H7 (cell line): ENCODE measurements at places on chromosomes 1 and 21.
A peak's percentile ranks its signal among the peaks of the same experiment; 100 is the strongest.

GRCh38 chr1:167871331-167871730, 42.6 kb downstream of the ADCY10 start:
- DNase-seq: no peak

- no peak for DNase-seq
Observed at GRCh38 chr1:97414682-97415312, 506.0 kb downstream of the DPYD start.

- DNase-seq: no peak
Observed at GRCh38 chr1:234397732-234398131, 24.5 kb downstream of the COA6 start.

DNA sequence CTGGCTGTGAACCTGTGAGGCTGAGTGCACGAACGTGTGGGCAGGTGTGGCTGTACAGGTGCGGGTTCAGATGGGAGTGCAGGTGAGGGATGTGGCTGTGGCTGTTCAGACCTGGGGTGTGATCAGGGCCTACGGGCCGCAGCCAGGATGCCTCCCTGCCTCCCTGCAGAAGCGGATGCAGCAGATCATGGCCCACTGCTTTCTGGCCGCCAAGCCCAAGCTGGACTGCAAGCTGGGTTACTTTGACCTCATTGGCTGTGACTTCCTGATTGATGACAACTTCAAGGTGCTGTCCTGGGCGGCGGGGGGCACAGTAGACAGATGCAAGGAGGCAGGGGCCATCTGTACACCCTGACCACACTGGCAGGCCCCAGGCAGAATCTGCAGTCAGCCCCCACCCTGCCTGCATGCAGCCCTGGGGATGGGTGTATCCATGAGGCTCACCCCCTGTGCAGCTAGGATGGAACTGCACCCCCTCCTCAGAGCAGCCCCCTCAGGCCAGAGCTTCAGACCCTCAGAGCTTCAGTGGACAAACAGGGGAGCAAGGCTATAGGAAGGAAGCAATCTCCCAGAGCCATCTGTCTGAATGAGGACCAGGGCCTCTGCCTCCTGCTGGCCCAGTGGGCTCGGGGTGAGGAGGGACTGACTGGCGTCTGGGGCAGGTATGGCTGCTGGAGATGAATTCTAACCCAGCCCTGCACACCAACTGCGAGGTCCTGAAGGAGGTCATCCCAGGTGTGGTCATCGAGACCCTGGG, 9.8 kb downstream of the TNFRSF18 start:
- peak; percentile 62 for DNase-seq

- peak; percentile 98 for DNase-seq
Observed at GRCh38 chr1:958823-959730, at the start of gene NOC2L. Gene NOC2L, minus strand, starts transcription at chr1:959256. Its CDS starts 16 bp downstream, at chr1:959240.

- no peak for DNase-seq
Observed at GRCh38 chr1:96634883-96635282, 86.7 kb upstream of the PTBP2 start.

- DNase-seq: no peak
Observed at GRCh38 chr1:229064320-229065168, 206.4 kb upstream of the RAB4A start.

DNA sequence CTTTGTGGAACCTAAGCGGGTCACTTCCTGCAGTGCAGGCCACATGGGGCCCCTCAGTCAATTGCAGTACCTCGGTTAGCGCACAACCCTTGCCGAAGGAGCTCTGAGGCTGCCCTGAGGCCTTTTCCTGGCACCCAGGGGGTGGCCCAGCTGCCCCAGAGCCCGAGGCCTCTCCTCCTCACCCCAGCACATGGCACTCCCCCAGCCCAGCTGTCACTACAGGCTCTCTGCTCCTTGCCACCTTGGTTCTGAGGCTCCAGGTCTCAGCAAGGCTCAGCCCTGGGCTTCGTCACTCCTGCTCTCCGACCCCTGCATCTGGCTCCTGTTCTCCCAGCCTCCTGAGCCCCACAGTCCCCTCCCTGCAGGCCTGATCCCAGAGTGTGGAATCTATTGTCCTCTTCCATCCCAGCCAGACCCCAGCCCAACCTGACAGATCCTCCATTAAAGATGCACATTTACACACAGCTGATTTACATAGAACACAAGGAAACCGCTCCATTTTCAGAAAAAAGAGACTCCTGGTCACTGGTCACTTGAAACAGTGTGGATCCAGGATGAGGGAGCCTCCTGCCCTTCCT, 192.8 kb upstream of the POU3F1 start:
- DNase-seq: no peak

- no peak for DNase-seq
Observed at GRCh38 chr1:116377541-116378529, 4.8 kb downstream of the ATP1A1 start.

- no peak for DNase-seq
Observed at GRCh38 chr1:224189561-224189960, 6.5 kb downstream of the DEGS1 start.

DNA sequence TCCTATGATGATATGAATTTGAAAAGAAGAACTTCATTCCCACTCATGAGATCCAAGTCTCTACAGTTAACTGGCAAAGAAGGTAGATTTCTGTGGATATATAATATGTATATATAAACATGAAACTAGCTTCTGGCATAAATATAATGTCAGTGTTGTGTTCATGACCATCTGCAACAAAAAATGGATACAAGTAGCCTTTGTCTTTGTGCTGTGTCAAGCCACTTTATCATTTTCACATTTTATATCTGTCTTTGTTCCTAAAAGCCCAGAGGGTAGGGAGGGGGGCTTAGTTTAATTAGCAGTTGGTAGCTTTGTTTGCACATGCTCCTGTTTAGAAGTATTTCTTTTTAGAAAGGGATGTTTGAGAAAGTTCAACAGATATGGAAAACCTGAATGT, 56.2 kb upstream of the FASLG start:
- DNase-seq: no peak

DNA sequence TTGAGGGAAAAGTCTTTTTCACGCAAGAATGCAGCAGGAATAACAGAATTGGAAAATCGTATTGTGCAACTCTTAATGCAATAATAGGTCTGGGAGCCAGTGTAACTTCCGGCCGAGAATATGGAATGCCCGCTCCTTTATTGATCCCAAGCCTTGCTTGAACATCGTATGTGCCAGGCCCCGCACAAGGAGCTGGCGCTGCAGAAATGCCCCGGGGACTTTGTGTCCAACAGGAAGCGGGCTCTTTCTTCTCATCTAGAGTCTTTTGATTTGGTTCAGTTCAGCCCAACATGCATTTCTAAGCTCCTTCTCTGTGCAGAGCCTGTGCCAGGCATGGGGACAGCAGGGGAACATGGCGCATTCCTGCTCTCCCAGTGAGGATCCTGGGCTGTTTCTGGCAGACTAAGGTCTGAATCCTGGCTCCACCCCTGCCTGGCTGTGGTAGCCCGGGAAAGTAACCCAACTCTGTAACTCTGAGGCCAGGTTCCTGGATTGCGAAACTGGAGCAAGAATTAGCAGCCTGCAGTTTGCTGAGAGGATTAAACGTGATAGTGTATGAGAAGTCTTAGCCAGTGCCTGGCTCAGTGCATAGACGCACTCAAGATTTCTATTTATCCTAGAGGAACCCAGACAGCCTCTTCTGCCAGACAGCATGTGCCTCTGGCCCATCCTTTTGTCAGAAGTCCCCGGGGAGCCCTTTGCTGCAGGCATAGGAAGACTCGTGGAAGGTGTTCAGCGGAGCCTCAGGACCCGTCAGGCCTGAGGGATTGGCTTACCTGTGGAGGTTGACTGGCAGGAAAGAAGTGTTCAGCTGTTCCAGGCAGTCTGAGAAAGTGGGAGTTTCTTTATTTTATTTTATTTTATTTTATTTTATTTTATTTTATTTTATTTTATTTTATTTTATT, 987 bp upstream of the CDCP2 start:
- DNase-seq: peak; percentile 82

DNA sequence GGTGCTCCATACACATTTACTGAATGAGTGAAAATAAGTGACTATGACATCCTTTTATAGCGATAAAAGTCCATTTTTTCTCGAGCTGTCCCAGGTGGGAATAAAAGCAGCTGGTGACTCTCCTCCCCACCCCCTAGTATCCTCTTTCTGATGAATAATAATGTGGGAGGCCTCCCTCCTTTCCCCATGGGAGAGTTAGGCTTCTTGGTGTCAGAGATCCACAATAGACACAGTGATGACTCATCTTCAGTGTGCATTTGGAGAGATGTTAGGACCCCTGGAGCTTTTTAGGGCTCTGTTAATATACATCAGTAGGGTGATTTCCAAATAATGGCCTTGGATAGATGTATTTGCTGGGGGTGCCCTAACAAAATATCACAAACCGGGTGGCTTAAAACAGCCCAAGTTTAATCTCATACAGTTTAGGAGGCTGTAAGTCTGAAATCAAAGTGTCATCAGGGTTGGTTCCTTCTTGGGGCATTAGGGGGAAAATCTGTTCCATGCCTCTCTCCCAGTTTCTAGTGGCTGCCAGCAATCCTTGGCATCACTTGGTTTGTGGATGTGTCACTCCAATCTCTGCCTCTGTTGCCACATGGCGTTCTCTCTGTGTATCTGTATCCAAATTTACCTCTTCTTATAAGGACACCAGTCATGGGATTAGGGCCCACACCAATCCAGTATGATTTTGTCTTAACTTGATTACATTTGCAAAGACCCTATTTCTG, 4.4 kb upstream of the PHC2 start:
- DNase-seq: no peak

GRCh38 chr1:223711747-223712193, 569 bp upstream of the CAPN2 start:
- no peak for DNase-seq

DNA sequence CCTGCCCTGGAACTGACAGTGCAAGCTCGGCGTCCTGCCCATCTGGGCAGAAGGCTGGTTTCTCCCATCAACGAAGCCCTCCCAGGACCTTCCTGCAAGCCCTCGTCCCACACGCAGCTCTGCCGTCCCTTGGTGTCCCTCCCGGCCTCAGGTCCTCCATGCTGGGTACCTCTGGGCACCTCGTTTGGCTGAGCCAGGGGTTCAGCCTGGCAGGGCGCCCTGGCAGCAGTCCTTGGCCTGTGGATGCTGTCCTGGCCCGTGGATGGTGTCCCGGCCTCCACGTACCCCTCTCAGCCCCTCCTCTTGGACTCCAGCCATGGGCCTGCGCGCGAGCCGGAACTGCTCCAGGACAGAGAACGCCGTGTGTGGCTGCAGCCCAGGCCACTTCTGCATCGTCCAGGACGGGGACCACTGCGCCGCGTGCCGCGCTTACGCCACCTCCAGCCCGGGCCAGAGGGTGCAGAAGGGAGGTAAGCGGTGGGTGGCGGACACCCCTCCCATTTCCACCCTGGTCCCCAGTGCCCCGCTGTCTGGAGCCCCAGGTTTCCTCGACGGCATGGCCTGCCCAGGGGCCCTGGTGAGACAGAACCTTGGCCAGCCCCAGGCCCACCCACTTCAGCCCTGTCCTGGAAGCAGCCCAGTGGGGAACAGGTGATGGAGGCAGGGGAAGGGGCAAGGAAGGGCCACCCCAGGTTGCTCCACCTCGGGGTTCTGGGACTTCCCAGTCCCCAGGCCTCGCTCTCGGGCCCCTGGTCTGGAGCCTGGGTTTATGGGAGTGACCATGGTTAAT, 3.5 kb downstream of the TNFRSF14 start:
- DNase-seq: peak; percentile 50

- peak; percentile 8 for DNase-seq
Observed at GRCh38 chr1:6958407-6959030, 173.3 kb downstream of the CAMTA1 start.

- DNase-seq: no peak
Observed at GRCh38 chr1:220296981-220297380, 24.7 kb upstream of the RAB3GAP2 start.

DNA sequence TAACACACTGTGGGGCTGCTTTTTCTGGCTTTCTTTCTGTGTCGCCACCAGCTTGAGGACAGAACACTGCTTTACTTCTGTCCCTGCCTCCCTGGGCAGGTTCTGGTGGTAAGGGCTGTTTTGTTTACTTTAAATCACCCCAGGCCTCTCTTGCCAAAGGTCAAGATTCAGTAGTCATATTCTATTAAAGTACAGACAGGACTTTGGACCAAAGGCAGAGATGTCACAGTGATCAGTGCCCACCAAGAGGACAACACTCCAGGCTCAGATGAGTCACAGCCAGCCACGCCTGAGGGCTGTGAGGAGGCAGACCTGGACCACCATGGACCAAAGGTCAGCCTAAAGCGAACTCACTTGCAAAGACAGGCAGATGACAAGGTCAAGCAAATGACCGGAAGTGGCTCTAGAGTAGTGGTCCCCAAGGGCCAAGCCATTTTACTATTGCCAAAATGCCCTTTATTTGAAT, 200.0 kb downstream of the RHOU start:
- no peak for DNase-seq

GRCh38 chr1:179195376-179195775, 34.1 kb downstream of the ABL2 start:
- no peak for DNase-seq

DNA sequence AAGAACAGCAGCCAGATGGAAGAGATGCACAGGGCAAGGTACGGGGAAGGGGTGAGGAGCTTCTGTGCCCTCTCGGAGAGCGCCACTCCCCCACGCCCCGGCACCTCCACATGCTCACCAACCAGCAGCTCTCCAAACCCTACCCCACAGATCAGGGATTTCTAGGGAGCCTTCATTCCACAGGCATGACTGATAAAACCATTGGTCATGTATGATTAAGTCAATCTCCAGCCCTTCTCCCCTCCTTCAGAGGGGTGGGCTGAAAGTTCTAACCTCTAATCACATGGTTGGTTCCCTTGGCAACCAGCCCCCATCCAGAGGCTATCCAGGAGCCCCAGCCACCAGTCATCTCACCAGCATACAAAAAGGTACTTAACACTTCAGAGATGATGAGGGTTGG, 144.7 kb downstream of the TGFBR3 start:
- DNase-seq: no peak

- no peak for DNase-seq
Observed at GRCh38 chr1:210366767-210367166, 38.1 kb downstream of the HHAT start.

GRCh38 chr1:54016343-54017282, 1.4 kb downstream of the LDLRAD1 start:
- DNase-seq: peak; percentile 44

DNA sequence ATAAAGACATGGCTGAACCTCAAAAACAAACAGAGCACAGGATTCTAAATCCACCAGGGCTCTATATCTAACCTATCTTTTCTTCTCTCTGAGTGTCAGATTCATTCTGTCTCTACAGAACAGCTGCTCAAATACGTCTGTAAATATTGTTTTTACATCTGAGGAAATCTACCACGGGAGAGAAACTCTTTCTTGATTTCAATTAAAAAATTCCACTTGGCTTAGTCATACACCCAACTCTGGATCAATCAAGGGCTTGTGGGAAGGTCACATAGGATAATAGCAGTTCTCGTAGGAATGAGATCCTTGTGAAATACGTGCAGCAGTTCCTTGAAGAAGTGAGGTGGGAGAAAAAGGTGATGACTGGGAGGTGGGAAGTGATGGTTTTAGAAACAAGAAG, 1355.7 kb upstream of the ADGRL2 start:
- no peak for DNase-seq

DNA sequence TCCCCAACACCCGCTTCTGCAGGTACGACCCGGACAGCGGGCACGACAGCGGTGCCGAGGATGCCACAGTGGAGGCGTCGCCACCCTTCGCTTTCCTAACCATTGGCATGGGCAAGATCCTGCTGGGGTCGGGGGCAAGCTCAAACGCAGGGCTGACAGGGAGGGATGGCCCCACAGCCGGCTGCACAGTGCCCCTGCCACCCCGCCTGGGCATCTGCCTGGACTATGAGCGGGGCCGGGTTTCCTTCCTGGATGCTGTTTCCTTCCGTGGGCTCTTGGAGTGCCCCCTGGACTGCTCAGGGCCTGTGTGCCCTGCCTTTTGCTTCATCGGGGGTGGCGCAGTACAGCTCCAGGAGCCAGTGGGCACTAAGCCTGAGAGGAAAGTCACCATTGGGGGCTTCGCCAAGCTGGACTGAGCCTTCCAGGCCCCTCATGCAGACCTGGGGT, 10.1 kb downstream of the TRIM46 start:
- DNase-seq: peak; percentile 35

GRCh38 chr21:45607909-45608295, 35.6 kb upstream of the PCBP3 start:
- DNase-seq: no peak
